ENCODE measurements at places on chromosomes 7 and 10.

- no peak for DNase-seq
These were observed 17.1 kb downstream of the STEAP4 start for GRCh38 chr7:88289564-88290025.

GRCh38 chr7:98669329-98670000 lies 52.4 kb downstream of the NPTX2 start:
- DNase-seq = no peak

GRCh38 chr7:29285444-29285793 lies 90.8 kb downstream of the CHN2 start:
- DNase-seq = peak; percentile 36

- DNase-seq = no peak
These were observed 46.0 kb downstream of the ZNF25 start for GRCh38 chr10:37930423-37930822.

GRCh38 chr7:750111-750905 lies 23.2 kb upstream of the PRKAR1B start:
- DNase-seq = no peak

DNA sequence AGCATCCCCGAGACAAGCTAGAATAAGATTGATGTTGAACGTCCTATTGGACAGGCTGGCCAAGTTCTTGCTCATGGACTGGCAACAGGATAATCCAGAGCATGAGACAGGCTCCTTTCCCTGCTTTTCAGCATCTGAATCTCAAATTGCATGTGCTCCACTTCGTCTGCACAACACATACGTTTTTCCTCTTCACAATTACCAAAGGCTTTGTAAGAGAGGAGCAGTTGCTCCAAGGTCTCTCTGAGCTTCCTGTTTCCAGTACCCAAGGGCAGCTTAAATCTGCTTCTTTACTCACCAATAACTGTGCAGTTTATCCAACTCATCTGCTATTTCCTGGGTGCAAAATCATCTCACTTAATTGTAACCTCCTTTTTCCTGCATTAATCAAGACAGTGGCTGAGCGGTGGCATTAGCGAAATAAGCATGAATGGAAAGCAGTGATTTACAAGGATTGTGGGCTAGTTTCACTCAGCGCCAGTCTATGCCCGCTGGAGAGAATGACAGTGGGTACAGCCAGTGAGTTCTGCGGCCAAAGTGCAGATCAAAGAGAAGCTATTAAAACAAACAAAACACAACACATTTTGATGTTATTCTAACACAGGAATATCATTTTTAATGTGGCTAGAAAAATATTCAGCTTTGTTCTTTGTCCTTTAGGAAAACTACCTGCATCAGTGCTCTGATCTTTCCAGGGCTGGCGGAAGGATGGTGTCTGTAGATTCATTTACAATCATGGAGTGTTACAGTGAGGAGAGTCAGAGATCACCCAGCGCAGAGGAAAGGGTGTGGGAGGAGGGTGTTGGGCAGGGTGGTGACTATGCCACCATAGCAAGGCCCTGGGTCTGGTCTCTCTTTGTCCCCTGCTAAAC lies 79.8 kb downstream of the CHN2 start:
- no peak for DNase-seq

GRCh38 chr10:974785-975074 lies 13.5 kb upstream of the GTPBP4 start:
- DNase-seq = no peak

DNA sequence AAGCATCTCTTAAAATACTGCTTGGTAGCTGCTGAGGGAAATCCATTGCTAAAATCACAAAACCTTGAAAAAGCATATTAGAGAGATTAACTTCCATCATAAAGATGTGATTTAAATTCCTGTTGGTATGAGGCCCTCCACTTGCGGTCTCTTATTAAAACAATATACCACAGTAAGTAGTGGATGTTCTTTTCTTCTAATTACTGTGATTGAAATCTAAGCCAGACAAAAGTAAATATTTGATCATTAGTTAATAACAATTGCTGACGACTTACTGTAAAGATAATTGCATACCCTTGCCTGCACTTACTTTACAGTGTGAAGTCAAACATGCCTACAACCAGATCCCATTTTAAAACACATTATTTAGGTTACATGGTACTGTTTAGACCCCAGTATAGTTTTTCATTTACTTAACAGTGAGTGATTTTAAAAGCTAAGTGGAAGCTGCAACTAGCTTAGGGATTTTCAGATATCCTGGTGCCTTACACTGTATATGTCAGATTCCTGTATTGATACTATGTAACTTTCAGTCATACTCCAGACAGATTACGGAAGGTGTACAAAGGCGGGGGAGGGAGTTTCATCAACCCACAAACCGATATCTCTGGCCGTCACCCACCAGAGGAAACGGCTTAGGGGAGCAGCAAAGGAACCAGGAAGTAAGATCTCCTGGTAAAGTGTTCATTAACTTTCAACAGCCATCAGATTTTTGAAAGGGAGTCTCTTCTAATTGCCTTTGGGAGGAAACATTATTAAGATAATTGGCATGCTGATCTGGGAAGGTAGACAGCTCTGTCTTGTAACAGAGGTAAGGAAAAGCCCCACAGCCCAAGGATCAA lies 986 bp downstream of the NRP1 start:
- no peak for DNase-seq

- peak; percentile 66 for DNase-seq
These were observed 38.3 kb downstream of the LRRC72 start for GRCh38 chr7:16564909-16565426.

DNA sequence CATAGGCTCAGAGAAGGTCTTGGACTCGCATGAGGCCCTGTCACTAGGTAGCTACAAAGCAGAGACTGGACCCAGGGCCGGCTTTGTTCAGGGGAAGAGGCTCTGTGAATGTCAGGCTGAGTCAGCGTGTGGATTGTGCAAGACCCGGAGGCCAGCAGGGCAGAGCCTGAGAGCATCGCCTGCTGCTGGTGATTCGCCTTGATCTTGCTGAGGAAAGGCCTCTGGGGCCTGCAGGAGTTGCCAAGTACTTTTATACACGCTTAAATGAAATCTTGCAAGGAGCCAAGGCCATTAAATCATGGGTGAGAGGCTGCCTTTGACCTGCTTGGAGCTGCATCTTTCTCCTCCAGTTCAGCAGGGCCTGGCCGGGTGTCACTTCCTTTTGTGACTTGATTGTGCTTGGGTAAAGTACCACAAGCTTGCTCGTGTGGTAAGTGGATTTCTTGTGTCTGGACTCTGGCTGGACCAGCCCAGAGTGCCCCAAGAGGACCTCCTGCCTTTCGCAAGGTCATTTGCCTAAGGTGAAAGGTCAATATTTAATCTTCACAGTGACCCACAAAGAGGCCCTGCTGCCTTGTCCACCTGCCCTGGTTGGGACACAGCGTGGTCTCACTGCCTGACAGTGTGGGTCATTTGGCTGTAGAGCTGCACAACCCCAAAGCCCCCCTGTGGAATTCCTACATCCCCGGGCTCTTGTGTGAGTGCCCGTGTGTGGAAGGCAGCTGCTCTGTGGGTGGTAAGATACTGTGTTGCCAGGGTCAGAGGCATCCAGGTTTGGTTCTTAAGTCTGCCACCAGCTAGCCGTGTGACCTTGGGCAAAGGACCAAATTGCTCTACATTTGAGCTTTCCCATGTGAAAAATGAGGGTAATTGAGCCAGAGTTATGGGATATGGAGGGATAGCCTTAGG lies 38.6 kb upstream of the SH2D4B start:
- DNase-seq = no peak

- DNase-seq = no peak
These were observed 26.3 kb downstream of the NEBL start for GRCh38 chr10:20870834-20871233.

GRCh38 chr7:2632733-2633537 lies 1.1 kb downstream of the TTYH3 start:
- no peak for DNase-seq

DNA sequence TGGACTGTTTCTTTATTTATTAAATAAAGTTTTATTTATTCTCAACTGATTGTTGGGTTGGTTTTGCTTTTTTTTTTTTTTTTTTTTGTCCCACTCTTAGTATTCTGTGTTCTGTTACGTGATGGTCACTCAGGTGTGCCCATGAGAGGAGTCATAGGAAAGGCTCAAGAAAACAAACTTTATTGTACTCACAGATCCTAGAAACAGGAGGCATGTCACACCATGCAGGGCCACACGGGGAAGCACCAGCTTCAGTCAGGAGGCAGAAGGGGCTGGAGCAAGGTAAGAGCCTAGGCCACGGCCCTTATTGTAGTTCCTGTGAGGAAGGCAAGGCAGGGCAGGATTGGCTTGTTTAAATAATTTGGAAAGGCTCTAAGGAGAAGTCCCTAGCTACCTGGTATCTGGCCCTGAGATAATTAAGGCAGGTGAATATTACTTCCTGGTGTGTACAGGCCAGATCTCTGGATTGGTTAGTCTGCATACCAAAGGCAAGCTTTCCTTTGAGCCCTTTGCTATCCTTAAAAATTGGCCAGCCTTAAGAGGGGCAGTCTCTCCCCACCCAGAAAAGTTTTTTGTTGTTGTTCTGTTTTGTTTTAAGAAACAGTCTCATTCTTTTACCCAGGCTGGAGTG lies 8.3 kb downstream of the ATOH7 start:
- no peak for DNase-seq

- no peak for DNase-seq
These were observed 84.0 kb upstream of the FAM3C start for GRCh38 chr7:121480058-121480457.

GRCh38 chr10:22518167-22518724 lies 172.9 kb downstream of the SPAG6 start:
- DNase-seq = no peak

GRCh38 chr10:129048513-129048912 lies 418.5 kb upstream of the MGMT start:
- DNase-seq = no peak

- no peak for DNase-seq
These were observed 146.6 kb downstream of the SH3PXD2A start for GRCh38 chr10:103708627-103709288.

DNA sequence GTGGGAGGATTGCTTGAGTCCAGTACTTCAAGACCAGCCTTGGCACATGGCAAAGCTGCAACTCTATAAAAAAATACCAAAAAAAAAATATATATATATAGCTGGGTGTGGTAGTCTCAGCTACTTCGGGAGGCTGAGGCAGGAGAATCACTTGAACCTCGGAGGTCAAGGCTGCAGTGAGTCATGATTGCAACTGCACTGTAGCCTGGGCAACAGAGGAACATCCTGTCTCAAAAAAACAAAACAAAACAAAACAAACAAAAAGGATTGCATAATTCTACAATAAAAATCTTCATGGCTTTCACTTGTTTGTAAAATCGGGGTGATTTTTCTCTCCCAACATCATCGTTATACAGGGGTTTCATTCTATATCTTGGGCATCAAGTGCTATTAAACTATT lies 35.1 kb downstream of the GUSB start:
- no peak for DNase-seq

DNA sequence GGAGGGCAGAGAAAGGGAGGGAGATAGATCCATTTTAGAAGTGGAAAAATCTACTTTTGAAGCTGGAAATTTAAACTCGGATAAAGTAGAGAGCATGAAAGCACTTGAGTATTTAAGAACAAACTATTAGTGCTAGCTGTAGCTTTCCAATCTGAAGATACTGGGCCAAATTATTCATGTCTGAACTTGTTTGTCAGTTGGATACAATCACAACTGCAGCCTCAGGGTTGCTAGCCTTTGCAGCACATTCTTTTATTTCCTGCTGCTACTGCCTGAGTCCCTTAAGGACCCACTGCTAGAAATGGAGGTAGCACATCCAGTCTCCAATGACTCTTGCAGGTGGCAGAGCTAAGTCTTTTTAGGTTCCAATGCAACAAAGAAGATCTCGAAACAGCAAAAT lies 8.3 kb upstream of the SLC25A13 start:
- DNase-seq = no peak

- no peak for DNase-seq
These were observed 33.6 kb downstream of the WAC start for GRCh38 chr10:28566458-28567015.

GRCh38 chr10:20006169-20006870 lies 190.1 kb downstream of the PLXDC2 start:
- no peak for DNase-seq

DNA sequence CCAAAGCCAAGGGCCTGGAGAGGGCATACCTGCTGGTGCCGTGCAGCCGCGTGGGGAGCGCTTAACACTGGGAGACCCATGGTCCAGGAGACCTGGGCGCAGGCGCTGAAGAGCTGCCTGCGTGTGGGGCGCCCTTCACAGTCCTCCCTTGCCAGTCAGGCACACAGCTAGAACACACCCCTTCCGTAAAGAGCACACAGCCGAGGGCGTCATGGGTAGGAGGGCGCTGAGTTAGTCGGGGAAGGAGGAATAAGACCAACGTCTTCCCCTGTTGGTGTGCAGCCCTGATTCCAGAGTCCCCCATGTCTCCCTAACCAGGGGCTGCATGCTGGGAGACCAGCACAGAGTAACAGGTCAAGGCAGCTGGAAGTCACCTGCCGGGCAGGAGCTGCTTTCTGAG lies 273.9 kb downstream of the USP6NL start:
- no peak for DNase-seq

DNA sequence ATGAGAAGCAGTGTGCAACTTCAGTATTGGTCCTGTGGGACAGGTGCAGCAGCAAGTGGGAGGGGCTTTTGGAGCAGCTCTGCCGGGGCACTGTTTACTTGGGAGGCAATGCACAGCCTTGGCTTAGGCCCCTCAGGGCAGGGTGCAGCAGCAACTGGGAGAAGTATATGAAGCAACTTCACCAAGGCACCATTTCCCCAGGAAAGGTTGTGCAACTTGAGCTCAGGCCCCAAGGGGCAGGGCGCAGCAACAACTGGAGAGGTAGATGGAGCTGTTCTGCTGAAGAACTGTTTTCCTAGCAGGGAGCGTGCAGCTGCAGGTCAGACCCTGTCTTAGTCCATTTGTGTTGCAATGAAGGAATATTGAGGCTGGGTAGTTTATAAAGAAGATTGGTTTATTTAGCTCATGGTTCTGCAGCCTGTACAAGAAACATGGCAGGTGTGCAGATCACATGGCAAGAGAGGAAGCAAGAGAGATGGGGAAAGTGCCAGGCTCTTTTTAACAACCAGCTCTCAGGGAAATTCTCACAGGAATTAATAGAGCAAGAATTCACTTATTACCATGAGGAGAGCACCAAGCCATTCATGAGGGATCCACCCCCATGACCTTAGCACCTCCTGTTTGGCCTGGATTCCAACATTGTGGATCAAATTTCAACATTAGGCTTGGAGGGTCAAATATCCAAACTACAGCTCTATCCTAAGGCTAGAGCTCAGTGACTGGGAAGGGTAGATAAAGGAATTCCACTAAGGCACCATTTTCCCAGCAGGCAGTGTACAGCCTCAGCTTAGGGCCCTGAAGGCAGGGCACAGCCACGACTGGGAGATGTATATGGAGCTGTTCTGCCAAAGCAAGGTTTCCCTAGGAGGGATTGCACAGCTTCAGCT lies 10.9 kb downstream of the GPR141 start:
- DNase-seq = no peak

Data from NCI-H774 (cell line).